ENCODE measurements at places on chromosomes 4 and X.

- DNase-seq = no peak
Measured at GRCh38 chr4:108303488-108304177, 134.9 kb upstream of the LEF1 start.

DNA sequence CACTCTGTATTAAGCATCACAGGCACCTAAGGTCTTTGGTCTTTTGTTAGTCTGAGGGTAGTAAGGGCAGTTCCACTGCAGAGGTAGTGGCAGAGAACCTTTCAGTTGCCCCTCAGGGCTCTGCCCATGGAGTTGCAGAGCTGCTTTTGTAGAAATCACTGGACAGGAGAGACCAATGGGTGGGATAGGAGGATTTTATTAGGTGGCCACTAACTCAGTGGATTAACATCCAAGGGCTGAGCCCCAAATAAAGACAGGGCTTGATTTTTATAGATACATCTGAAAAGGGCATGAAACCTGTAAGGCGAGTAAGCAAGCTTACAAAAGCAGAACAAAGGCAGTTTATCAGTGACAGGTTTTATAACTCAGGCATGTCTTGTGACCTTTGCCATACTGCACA lies 1035.4 kb downstream of the SH3BGRL start:
- DNase-seq = no peak

- DNase-seq = no peak
Measured at GRCh38 chrX:15606136-15606535, 5.4 kb upstream of the ACE2 start.

DNA sequence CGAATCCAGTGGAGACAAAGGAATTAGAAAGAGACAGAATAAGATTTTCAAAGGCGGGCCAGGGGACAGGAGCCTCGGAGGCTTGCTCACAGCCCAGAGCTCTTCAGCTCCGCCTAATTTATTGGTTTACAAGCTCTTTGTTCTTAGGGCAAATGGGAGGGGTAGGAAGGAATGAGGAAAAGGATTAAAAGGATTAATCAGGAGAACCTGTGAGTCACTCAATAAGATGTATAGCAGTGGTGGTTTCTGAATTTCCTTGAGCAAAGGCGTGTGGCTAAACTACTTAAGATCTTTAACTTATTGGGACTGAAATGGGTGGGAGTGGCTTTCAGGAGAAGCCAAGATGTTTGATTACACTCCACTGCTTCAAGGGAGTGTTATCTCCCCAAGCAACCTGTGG lies 456.0 kb upstream of the SPANXN1 start:
- no peak for DNase-seq

- DNase-seq = no peak
Measured at GRCh38 chrX:34300871-34301270, 168.8 kb upstream of the FAM47A start.

DNA sequence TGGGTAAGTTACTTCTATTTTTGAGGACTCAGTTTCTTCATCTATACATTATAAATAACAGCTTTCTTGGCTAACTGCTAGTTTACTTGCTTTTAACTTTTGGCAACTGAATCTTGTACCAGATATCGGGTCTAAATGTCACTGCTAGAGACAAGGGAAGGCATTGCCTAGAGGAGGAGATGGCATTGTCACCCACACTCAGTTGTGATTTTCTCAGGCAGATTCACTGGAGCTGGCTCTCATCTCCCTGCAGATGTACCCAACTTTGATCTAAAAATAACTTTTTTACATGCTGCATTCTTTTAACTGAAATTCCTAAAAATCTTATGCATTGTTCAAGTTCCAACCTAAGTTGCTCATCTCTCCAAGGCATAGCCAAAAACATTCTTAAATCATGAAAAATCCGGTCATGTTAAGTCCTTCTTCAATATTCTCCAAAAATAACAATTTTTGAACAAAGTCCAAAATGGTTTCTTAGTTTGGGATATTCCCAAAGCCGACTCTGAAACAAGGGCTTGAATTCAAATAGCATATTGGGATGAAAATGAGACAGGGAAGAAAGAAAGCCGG lies 469.0 kb upstream of the BOD1L1 start:
- DNase-seq = no peak

All from activated T-cell treated with anti-CD3 and anti-CD28 coated beads, Interleukin-2, amount 50 U/mL, for 1 hour (primary cell).